ENCODE measurements at places on chromosomes 6 and 20.

DNA sequence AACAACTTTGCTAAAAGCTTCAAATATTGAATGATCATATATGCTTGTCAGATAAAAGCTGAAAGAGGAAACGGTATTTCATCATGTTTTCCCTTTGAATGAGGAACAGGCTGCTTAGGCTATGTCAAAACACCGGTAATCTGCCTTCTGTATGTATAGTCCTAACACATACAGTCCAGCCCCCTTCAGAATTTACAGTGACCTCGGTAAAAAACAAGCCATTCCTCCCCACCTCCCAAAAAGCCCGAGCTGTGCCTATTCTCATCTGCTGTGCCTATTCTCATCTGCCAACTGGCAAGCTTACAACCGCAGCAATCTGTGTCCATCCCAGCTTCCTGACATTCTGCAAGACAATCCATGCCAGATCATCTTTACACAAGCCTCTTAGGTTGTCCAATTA is 26.8 kb upstream of the UBE2J1 start:
- H3K36me3 ChIP-seq: no peaks in the 10 kb centered on the region
- DNase-seq: no peak
- no peaks in the 10 kb centered on the region for H3K27me3 ChIP-seq
- peaks cover 20% of the 10 kb centered on the region for H3K4me1 ChIP-seq
- H3K4me3 ChIP-seq: no peak overlapping the region

- no peak overlapping the region for H3K4me3 ChIP-seq
- no peaks in the 10 kb centered on the region for H3K36me3 ChIP-seq
- H3K27me3 ChIP-seq: peaks cover 11% of the 10 kb centered on the region
- H3K27ac ChIP-seq: no peak overlapping the region
Measured at GRCh38 chr6:156587751-156588301, 189.4 kb upstream of the ARID1B start.

GRCh38 chr20:57380081-57380750 is 11.0 kb upstream of the RBM38 start:
- peak overlapping the region; percentile 62 for H3K27ac ChIP-seq
- DNase-seq: no peak
- H3K4me3 ChIP-seq: no peak overlapping the region
- peaks cover 15% of the 10 kb centered on the region for H3K4me1 ChIP-seq
- H3K36me3 ChIP-seq: peaks cover 49% of the 10 kb centered on the region
- no peaks in the 10 kb centered on the region for H3K27me3 ChIP-seq

- peaks cover 4% of the 10 kb centered on the region for H3K4me1 ChIP-seq
- no peak overlapping the region for H3K4me3 ChIP-seq
- H3K27me3 ChIP-seq: no peaks in the 10 kb centered on the region
Measured at GRCh38 chr6:111553580-111553979, 52.1 kb downstream of the TRAF3IP2 start.

- H3K4me3 ChIP-seq: no peak overlapping the region
- H3K27ac ChIP-seq: no peak overlapping the region
- DNase-seq: no peak
- peaks cover 5% of the 10 kb centered on the region for H3K4me1 ChIP-seq
- H3K27me3 ChIP-seq: no peaks in the 10 kb centered on the region
Measured at GRCh38 chr6:125961117-125961516, 4.5 kb downstream of the HINT3 start.

DNA sequence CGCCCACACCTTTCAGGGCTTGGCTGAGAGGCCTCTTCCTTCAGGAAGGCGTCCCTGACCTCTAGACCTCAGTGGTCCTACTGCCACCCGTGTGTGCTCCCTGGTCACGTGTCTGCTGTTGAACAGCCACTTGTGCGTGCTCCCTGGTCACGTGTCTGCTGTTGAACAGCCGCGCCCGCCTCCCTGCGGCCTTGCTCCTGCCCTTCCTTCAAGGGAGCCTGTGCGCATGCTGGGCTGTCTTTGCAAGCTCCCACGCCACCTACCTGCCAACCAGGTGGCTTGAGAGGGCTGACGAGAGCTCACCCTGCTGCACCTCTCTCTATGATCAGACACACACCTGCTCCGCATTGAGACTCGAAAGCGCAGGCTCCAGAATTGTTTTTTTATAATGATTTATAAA is 179.3 kb downstream of the BMP7 start:
- H3K36me3 ChIP-seq: peaks cover 6% of the 10 kb centered on the region
- no peak overlapping the region for H3K4me3 ChIP-seq
- no peak overlapping the region for H3K27ac ChIP-seq
- peaks cover 5% of the 10 kb centered on the region for H3K27me3 ChIP-seq

DNA sequence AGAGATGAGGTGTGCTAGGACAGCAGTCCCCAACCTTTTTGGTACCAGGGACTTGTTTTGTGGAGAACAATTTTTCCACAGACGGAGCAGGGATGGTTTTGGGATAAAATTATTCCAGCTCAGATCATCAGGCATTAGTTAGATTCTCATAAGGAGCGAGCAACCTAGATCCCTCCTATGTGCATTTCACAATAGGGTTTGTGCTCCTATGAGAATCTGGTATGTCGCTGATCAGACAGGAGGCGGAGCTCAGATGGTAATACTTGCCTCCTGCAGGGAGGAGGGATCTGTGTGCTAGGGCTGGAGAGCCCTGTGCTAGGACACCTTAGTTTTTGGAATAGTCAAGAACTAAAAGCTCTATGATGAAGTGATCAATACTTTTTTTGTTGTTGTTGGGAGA is 2.5 kb downstream of the SMIM13 start:
- peak overlapping the region; percentile 70 for H3K4me3 ChIP-seq
- H3K36me3 ChIP-seq: peaks cover 22% of the 10 kb centered on the region
- peak; percentile 66 for DNase-seq
- H3K27ac ChIP-seq: no peak overlapping the region
- H3K27me3 ChIP-seq: no peaks in the 10 kb centered on the region

DNA sequence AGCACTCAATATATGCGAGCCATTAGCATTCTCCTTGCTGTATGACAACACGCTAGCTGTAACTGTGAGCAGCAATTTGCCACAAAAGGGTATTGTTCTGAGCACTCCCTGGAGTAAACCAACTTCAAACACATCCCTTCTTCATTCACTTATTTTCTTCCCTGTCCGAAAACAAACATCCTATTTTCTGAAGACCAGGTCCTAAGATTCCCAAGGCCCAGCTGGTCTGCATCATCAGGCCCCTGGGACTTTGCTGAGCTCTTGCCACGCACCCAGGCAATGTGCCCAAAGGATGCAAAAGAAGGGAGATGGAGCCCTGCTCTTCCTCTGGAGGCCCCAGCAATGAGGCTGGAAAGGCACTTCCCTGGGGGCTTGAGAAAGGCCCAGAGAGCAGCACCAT is 118.1 kb downstream of the PREX1 start:
- H3K27me3 ChIP-seq: no peaks in the 10 kb centered on the region
- peaks cover 44% of the 10 kb centered on the region for H3K4me1 ChIP-seq
- peaks cover 53% of the 10 kb centered on the region for H3K36me3 ChIP-seq
- H3K27ac ChIP-seq: peak overlapping the region; percentile 32

DNA sequence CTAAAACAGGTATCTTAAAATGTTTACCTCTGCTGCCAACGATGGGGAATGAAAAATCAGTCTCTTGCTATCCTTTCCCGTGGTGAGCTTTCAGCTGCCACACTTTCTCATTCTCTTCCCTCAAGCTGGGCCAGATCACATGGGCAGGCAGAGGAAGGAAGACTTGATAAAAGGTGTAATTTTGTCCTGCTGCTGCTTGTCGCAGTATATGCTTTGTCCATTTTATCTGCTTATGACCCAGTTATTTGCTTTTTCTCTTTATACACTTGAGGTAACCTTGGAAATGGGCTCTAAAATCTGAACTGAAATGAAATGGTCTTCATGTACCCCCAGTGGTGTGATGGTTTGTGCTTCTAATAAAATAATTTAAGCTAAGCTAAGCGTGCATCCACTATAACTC is 695.9 kb upstream of the FLRT3 start:
- no peaks in the 10 kb centered on the region for H3K27me3 ChIP-seq
- H3K4me1 ChIP-seq: no peaks in the 10 kb centered on the region
- H3K4me3 ChIP-seq: no peak overlapping the region
- DNase-seq: no peak

GRCh38 chr6:39005774-39006173 is 42.8 kb upstream of the GLP1R start:
- peaks cover 56% of the 10 kb centered on the region for H3K27me3 ChIP-seq
- H3K4me3 ChIP-seq: no peak overlapping the region
- DNase-seq: no peak
- no peaks in the 10 kb centered on the region for H3K4me1 ChIP-seq
- H3K27ac ChIP-seq: no peak overlapping the region

DNA sequence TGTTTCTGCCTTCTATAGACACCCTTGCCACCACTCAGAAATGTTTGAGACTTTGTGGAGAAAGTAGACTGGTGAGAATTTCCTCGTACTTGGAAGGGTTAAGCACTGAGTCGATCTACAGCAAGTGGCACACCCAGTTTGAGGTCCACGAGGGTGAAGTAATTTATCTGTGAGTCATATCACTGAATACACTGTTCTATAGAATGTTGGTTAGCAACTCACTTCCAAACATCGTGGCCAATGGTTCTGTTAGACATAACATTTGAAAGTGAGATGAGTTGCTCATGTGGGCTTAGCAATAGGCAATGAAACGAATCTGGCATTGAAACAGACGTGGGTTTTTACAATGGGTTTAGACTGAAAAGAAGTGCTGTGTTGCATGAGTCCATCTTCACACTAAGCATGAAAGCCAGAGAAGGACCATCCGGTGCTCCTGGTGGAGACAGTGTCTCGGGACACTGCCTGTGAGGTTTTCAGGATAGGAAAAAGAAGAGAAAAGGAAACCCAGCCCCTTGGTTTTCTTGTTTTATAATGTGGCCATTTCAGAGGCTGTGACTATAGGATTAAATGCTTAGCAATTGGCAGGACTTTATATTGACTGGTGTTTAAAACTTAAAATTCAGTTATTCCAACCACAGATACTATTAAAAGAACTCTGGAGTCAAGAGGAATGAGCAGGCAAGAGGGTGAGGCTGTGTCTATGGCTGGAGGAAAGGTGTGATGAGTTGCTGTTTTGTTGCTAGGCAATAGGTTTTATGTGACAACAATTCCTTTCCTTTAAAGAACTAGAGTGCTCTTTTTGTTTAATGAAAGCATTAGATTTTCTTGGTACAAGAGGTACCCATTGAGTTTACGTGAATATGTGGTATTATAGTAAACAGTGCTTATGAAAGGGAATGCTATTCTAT is 31.0 kb upstream of the EZR start:
- peak; percentile 89 for DNase-seq
- peaks cover 27% of the 10 kb centered on the region for H3K4me1 ChIP-seq
- no peaks in the 10 kb centered on the region for H3K36me3 ChIP-seq
- H3K4me3 ChIP-seq: peak overlapping the region; percentile 53
- H3K27me3 ChIP-seq: peaks cover 2% of the 10 kb centered on the region
- H3K27ac ChIP-seq: peak overlapping the region; percentile 95

GRCh38 chr20:23365390-23366165 is 3.6 kb downstream of the GZF1 start:
- H3K36me3 ChIP-seq: peaks cover 55% of the 10 kb centered on the region
- peak overlapping the region; percentile 51 for H3K4me3 ChIP-seq
- no peak for DNase-seq
- H3K27ac ChIP-seq: peak overlapping the region; percentile 60
- H3K4me1 ChIP-seq: peaks cover 48% of the 10 kb centered on the region

DNA sequence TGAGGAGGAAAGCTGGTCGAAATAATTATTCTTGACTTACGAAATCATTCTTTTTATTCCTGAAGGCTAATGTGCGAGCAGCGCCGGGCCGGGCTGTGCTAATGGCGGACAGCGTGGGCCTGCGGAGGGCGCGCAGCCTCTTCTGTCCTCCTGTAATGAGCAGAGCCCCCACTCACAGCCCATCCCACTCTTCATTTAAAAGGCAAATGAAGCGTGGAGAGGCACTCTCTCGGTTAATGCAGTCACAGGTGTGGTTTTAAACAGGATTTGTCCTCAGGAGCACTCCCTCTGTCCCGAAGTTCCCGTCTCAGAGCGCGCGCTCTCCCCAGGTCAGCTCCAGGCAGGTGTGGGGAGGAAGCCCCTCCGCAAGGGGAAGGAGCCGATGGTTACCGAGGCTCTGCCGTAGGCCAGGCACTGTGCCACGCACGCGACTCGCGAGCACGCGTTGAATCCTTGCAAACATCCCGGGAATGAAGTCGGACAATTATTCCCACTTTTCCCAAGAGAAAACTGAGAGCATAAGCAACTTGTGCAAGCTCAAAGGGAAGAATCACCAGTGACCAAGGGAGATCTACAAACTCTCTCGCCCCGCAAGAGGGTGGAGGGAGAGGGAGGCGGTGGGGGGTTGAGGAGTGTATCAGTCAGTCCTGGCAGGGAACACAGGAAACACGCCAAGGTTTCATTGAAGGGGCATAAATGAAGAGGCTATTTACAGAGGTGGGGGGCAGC is 35.5 kb upstream of the ZFAND3 start:
- no peak for DNase-seq
- H3K36me3 ChIP-seq: no peaks in the 10 kb centered on the region
- peak overlapping the region; percentile 80 for H3K4me3 ChIP-seq
- H3K27ac ChIP-seq: no peak overlapping the region

- H3K27ac ChIP-seq: no peak overlapping the region
- H3K4me1 ChIP-seq: no peaks in the 10 kb centered on the region
- no peak overlapping the region for H3K4me3 ChIP-seq
Measured at GRCh38 chr20:57335392-57335791, 5.8 kb downstream of the SPO11 start.

DNA sequence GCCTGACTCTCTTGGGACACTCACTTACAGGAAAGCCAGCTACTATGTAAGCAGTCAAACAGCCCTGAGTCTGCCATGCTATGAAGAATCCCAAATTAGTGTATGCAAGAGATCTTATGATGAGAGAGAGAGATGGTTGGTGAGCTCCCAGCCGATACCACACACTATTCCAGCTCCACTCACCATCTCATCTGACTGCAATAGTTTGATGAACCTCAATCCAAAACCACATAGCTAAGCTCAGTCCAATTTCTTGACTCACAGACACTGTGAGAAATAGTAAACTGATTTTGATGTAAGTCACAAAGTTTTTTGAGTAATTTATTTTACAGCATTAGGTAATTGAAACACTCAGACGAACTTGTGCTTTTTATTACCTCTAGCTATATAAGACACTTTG is 441.4 kb downstream of the COL12A1 start:
- no peaks in the 10 kb centered on the region for H3K4me1 ChIP-seq
- no peak overlapping the region for H3K4me3 ChIP-seq
- no peaks in the 10 kb centered on the region for H3K36me3 ChIP-seq

DNA sequence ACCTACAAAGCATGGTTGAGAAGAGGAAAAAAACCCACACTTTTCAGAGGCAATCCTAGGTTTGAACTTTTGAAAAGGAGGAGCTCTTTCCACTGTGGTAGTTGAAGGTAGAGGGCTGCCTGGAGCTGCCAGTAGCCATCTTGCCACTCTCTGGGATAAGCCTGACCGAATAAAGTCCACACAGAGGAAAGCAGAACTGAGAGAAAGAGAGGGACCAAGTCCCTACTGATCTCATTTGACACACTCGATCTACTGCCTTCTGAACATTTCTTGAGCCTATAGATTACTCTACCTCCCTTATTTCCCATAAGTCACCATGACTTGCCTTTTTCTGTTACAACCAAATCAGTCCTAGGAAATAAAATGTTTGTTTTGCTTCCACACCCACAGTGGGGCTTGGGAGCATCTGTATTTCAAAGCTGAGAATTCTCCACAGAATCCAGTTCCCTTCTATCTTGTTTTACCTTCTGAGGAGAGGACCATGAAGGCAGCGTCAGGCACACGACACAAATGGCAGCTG is 147.0 kb upstream of the PTPRK start:
- H3K27ac ChIP-seq: no peak overlapping the region
- H3K27me3 ChIP-seq: peaks cover 5% of the 10 kb centered on the region
- no peak overlapping the region for H3K4me3 ChIP-seq
- DNase-seq: no peak
- H3K36me3 ChIP-seq: no peaks in the 10 kb centered on the region

Measured in activated CD4-positive, alpha-beta T cell treated with anti-CD3 and anti-CD28 coated beads, Interleukin-2, amount 10 ng/mL, durations not matched to agents 24 days and 14 days (primary cell).